ENCODE measurements at places on chromosomes 3 and 15.

- DNase-seq, result no peak
Observed at GRCh38 chr3:187640569-187641059, 29.6 kb downstream of the SST start.

DNA sequence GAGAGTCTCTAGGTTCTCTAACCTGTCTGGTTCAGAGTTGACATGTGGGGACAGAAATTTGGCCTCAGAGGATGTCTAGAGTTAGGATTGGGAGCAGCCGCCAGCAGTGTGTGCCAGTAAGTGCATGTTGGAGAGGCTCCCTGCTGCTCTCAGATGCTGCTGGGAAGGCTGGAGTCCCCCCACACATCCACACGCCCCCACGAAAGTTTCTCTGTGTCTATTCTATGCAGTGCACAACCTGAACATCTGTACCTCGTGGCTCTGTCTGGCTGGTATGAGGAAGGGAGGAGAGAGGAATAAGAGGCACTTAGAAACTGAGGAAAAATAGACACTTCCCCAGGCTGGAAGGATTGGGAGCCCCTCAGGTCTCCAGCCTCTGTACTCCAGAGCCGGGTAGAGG is 131.8 kb downstream of the RAB11A start:
- DNase-seq, result no peak

- peak; percentile 55 for DNase-seq
Observed at GRCh38 chr3:32420126-32421038, 28.7 kb downstream of the CMTM7 start.

DNA sequence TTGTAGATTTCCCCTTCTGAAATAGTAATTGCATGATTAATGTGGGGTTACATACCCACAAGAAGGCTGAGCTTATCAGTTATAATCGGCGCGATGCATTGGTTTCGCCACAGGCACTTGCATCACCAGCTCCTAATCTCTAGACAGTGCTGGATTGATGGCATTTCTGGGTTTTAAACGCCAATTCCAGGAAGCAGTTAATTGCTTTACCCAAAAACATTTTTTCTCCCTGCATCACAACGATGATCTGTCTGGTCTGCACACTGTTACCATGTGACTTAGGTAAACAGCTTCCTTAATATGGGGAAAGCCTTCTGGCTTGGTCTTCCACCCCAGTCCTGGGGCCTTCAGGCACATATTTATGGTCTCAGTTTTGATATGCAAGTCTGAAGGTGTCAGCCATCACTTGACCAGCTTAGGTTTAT is 70.0 kb upstream of the HEG1 start:
- peak; percentile 57 for DNase-seq

- no peak for DNase-seq
Observed at GRCh38 chr15:51134416-51135199, 39.9 kb upstream of the TNFAIP8L3 start.

- DNase-seq, result no peak
Observed at GRCh38 chr3:4595710-4596113, 102.6 kb downstream of the ITPR1 start.
